ENCODE measurements at places on chromosomes 2 and 18.
A peak's percentile ranks its signal among the peaks of the same experiment; 100 is the strongest.

GRCh38 chr2:81196383-81196851 is 891.9 kb upstream of the LRRTM1 start:
- DNase-seq, result no peak

DNA sequence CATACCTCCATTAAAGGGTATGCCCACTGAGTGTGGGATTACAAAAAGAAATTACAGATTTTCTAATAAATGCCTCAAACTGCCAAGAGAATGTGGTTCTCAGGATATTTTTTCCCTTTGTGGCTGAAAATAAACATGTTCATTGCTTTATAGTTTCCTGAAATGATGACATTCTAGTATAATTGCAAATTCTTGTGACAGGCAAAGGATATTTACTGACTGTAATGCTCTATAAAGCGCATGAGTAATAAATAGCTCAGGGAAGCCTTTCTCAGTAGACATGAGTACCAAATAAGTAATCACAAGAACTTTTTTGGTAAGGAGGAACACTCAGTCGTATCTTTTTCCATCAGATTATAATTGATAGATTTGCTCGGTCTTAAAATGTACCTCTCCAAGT is 72.3 kb downstream of the FTCDNL1 start:
- DNase-seq, result no peak

- DNase-seq, result peak; percentile 86
Observed at GRCh38 chr2:202375609-202376408, at the start of gene BMPR2. BMPR2 (plus strand) TSS chr2:202376327; CDS start chr2:202377475, 1,148 bp downstream.

GRCh38 chr2:136134126-136134525 is 16.2 kb upstream of the CXCR4 start:
- DNase-seq, result no peak

DNA sequence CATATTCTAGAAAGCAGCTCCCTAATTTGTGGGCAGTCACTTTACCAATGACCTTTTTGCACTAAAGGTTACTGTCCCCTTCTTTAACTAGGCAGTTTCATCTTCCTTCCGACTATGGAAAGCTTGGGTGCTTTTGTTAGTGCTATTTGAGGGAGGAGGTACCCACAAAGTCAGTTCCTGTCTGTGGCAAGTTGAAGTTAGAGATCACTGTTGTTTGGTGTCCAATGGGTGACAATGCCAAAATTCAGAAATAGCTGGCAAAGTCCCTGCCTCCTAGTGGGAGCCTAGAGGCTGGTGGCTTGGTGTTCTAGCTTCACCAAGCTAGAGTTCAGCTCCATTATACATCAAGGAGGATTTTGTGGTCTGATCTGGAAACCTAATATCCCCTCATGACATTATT is 87.1 kb upstream of the PNPT1 start:
- DNase-seq, result no peak

DNA sequence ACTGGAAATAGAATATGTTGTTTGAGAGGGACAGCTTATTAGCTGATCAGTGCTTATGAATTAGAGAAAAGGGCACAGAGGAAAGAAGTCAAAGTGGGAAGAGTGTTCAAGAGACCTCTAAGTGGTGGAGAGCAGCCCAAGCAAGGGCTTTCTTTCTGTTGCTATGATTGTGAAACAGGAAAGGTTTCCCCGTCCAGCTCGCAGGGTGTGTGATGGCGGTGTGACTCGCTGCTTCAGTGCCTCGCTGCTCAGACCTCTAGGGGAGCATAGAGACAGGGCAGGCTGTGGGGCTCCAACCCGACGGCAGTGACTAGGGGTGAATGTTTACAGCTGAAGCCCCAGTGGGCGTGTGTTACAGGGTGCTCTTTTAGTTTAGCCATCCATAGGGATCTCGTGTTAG is 166.5 kb upstream of the COPS8 start:
- DNase-seq, result no peak

DNA sequence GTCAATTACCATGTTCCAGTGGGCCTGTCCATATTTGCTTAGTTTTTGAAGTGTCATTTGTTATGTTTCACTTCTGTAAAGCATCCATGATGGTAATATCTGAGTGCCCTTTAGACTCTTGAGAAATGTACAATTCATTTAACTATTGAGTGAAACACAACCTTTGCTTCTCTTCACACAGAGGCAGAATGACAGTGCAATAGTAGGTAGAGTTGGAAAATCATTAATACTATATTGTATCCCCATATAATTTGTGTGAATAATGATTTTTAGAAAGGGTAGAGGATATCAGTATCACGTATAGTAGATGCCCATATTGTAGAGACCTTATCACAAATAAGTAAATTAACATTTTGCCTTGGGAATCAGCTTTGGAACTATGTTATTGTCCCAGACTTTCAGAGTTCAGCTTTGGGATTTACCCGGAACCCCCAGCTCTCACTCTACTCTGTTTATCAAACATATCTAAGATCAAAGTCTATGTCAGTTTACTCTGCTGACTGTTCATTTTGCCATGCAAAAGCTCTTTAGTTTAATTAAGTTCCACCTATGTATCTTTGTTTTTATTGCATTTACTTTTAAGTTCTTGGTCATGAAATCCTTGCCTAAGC is 172.7 kb upstream of the NOL4 start:
- no peak for DNase-seq

DNA sequence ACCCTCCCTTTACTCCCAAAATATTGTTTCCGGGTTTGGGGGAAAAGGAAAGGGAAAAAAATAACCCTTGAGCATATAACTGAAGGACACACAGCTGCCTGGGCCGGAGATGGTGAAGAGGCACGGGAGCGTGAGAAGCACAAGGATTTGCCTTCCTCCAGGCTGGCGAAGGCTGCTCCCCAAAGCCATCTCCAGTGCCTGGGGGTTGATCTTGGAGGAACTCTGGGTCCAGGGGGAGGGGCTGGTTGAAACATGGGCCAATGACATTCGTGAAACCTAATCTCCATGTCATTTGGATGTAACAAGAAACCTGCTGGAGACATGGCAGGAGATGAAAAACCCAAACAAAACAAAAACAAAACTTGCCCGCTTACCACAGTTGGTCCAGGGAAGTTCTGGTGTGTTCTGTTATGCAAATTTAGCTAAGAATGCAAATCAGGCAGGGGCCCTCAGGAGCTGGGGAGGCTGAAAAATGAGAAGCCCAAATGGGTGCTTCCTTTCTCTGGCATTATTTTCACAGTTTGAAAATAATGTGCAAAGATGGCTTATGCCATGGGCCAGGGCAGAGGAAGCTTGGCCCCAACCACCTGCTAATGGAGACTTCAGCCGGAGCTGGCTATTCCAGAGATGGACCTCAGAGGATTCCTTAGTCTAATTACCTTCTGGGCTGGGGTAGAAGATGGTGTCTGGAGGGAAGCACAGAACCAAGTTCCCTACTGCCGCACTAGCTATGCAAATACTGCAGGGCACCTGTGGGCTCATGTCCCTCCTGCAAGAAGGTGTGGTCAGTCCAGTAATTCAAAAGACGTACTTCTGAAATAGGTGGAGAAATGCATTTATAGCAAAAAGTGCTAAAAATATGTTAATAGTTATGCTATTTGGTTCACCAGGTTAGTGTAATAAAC is 180.9 kb downstream of the BCL2 start:
- peak; percentile 43 for DNase-seq

DNA sequence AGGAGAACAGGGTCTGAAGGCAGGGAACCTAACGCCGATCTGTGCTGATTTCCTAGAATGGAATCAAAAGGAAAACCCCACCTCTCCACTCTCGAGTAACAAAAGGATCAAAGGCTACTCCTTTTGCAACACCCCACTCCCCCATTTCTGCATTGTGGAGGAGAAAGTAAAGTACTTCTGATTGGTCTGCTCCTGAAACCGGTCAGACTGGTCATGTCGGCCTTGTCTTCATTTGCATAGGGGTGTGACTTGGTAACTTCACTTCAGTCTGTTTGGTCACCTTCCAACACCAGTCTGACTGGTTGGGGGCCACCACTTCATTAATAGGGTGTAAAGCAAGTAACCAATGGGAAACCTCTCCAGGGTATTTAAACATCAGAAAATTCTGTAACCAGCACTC is 771.9 kb downstream of the ERBB4 start:
- DNase-seq, result no peak

- no peak for DNase-seq
Observed at GRCh38 chr2:42345986-42346385, 15.0 kb downstream of the COX7A2L start.
